ENCODE measurements at places on chromosomes 5 and 9. TPM values are rescaled to one million over a fixed set of nuclear protein-coding genes. Genes with fewer than 3 reads are reported as not detected.

The ADGRD2 gene
- not detected for total RNA-seq

The SMC5 gene
- total RNA-seq = 38.0 TPM

The SLC34A1 gene
- total RNA-seq = 0.85 TPM

The ABCA1 gene
- 0.23 TPM for total RNA-seq

The HK3 gene
- not detected for total RNA-seq

The PCDHB9 gene
- total RNA-seq = not detected

The PTGS1 gene
- 1.0 TPM for total RNA-seq

The SNX18 gene
- 35.2 TPM for total RNA-seq

Data from activated CD8-positive, alpha-beta memory T cell treated with anti-CD3 and anti-CD28 coated beads, Interleukin-2, amount 10 ng/mL, durations not matched to agents 7 days and 5 days (primary cell).